Stimulated activated CD8-positive, alpha-beta memory T cell treated with anti-CD3 and anti-CD28 coated beads, Interleukin-15, amount 100 ng/mL, for 24 hours (primary cell): ENCODE measurements at places on chromosomes 12 and 14.
A peak's percentile ranks its signal among the peaks of the same experiment; 100 is the strongest.

DNA sequence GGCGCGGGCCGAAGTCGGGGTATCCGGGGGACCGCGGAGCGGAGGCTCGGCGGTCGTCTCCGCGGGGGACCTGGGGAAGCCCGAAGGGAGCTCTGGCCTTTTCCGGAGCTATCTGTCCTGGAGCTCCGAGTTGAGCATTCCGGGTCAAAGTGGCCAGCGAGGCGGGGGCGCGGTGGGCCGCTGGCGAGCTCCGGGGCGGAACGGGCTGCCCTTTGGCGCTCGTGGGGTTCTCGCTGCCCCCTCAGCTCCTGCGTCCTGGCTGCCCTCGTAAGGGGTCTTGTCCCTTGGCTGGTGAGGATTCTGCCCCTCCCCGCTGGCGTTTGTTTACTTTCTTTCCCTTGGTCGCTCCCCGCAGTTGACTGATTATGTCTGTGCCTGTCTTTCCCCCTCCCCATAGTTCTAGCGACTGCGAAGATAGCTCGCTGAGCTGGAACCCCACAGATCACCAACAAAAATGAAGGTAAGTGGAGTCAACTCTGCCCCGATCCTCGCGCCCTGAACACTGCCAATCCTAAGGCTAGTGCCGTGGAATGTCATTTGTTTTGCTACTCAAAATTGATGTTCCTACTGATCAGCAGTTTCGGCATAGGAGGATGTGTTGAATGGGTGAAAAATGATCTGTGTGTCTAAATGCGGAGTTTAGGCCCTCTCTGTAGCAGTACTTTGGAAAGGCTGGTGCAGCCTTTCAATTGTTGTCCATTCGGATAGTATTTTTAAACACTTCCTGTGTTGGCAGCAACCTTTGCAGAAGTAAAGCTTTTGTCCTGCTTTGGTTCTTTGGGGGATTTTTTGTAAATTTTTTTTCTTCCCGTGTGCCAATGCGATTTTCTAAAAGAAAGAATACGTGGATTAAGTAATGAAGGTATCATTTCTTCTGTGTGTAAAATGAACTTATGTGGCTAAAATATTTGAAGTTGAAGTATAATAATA, 1.3 kb downstream of the ARID4A start:
- peak; percentile 5 for DNase-seq

GRCh38 chr12:118310320-118310719, 62.4 kb downstream of the TAOK3 start:
- DNase-seq: no peak

GRCh38 chr12:67280572-67280971, 11.4 kb downstream of the CAND1 start:
- DNase-seq: no peak

GRCh38 chr14:94868772-94869072, 98.8 kb upstream of the GSC start:
- no peak for DNase-seq

DNA sequence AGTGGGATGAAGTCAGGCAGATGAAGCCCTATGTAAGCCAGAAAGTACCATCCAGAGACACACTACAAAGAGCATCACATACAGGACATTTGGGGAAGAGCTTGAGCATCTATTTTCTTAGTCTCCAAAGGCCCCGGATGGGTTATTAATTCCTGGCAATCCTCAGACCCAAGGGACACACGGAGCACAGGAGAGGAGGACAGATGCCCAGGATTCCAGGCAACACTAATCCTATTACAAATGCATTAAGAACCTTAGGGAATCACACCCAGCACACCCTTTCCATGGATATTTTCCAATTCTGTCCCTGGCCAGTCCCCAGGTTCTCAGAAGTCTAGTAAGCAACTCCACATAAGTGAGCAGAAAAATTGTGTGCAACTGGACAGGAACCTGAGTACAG, 65.9 kb downstream of the CMKLR1 start:
- DNase-seq: no peak

DNA sequence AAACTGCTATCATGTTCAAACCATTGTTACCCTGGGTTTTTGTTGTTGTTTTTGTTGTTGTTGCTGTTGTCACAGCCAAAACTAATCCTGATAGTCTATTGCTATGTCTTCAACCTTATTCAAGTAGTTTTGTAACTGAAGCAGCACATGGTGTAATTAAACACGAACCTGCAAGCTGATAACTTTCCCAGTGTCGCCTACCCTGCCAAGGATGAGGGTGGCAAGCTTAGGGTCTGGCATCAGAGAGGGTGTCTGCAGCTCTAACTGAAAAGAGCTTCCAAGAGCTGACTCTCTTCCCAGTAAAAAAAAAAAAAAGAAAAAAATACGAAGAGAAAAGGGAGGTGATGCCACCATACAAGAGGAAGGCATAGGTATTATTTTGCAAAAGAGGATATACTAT, 86.3 kb upstream of the BCL2L14 start:
- DNase-seq: no peak

GRCh38 chr14:103480595-103480994, 42.0 kb downstream of the CKB start:
- no peak for DNase-seq

DNA sequence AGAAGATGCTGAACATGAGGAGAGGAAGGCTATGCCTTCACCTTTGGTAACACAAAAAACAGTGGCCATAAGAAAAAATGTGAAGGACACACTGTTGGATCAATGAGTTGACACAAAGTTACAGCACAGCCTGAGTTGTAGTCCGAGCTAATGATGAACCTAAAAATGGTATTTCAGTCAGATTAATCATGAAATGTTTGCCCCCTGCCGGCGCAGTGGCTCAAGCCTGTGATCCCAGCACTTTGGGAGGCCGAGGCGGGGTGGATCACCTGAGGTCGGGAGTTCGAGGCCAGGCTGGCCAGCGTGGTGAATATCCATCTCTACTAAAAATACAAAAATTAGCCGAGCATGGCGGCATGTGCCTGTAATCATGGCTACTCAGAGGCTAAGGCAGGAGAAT, 1.3 kb upstream of the CAPRIN2 start:
- DNase-seq: no peak

- DNase-seq: no peak
Measured at GRCh38 chr14:49427117-49427516, 159.1 kb downstream of the RPS29 start.

DNA sequence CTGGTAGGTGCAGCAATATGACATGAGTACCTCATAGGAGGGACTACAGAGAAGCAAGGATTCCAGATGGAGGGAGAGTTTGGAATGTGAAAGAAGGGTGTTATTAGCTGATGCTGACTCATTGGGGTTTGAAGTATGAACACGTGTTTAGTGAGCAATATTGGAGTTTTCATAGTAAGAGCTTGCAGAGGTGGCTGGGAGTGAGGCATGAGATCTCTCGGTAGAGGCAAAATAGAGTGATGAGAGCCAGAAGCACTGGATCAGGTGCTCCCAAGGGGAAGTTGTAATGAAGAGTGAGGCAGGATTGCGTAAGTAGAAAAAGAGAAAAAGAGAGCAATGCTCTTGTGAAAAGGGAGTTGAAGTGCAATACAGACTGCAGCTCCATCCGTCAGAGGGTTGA, 42.1 kb downstream of the MGST1 start:
- no peak for DNase-seq

DNA sequence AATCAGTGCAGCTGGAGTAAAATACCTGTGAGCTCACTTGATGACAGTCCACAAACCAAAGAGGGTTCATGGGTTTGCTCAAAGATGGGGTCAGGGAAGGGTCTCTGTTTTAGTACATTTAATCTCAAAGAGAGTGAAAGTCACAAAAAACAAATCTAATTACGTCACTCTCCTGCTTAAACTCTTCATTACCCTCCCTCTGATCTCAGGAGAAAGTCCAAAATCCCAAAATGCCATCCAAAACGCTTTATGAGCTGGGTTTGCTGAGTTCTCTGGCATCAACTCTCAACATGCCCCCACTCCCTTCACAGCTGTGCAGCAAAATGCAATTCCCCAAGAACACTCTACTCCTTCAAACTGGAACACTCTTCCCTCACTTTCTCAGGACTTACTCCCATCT, 40.4 kb upstream of the LGR5 start:
- DNase-seq: no peak

- no peak for DNase-seq
Measured at GRCh38 chr12:128763395-128763794, 60.4 kb downstream of the SLC15A4 start.

DNA sequence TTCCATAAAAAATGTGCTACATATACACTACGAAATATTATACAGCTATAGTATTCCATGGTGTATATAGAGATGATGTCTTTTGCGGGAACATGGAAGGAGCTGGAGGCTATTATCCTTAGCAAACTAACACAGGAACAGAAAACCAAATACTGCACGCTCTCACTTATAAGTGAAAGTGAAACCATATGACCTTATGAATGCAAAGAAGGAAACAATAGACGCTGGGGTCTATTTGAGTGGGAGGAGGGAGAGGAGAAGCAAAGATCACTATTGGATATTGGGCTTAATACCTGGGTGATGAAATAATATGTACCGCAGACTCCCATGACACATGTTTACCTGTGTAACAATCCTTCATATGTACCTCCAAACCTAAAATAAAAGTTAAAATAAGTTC, 142.8 kb downstream of the LRFN5 start:
- DNase-seq: no peak

- DNase-seq: no peak
Measured at GRCh38 chr14:73260574-73260973, 23.3 kb downstream of the PAPLN start.

DNA sequence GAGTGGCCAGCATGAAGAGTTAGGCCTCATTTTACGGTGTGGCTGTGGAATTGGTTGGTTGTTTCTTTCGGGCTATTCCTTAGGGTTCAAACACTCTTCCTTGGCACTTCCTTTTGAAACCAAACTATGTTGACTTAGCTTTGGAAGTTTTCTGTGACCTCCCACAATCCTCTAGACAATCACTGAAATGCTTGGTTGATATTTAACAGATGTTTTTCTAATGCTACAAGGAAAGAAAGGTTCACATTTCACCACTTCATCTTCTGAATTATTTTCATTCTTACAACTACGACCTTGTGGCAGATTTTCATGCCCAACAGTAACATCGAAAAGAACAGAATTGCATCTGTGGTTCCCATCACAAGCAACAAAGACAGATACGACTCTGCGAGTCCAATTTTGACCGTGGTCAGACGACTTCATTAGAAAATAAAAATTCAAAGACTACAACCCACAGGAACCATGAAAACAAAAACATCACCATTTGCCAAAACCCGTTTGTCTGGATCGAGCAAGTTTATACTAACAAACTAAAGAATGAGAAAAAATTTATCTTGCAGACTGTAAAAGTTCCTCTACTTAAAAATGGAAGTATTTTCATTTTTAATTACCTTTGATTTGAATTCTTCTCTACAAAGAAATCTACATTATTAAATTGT, 16.9 kb downstream of the PRKAB1 start:
- no peak for DNase-seq

- no peak for DNase-seq
Measured at GRCh38 chr14:105146181-105146975, 22.2 kb downstream of the JAG2 start.

DNA sequence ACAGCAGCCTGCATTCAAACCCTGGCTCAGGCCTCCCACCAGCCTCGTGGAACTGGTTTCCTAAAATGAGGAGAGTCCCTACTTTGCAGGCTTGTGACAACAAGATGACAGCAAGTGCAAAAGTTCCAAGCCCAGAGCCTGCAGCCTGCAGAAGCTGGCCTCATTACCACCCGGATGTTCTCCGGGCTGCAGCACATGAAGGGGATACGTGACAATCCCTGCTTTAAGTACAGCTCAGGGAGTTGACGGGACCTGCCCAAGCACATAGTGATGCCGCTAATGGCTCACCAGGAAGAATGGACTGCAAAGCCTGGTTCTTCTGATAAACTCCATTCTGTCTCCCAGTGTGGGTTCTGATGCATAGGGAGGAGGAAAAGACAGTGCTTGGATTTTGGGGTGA, 15.0 kb downstream of the SSH1 start:
- DNase-seq: no peak

DNA sequence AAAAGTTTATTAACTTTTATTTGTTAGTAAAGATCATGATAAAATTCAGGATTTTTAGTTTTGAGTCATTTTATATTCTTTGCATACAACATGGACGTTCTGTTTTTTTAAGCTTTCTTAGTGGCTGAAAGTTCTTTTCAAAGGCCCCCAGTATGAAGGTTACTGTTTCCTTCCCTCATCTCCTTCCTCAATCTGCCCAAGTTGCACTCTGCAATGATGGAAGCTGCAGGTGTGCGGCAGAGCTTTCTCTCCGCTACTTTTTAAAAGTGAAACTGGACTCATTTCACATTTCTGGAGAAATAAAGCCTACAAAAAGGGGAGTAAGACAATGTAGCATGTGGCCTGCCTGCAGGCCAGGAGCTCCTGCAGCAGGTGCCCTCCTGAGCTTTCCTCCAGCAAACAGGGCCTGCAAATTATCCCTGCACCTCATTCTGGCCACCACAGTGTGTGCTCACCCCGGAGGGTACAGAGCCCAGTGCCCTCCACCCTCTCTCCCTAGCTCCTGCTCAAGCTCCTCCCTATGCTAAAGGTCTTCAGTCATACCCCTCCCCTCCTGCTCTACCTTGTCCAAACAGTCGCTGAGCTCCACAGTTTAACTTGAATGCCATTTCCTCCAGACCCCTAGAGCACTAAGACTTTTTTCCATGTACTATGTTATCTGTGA, 78.9 kb downstream of the SETD3 start:
- no peak for DNase-seq

DNA sequence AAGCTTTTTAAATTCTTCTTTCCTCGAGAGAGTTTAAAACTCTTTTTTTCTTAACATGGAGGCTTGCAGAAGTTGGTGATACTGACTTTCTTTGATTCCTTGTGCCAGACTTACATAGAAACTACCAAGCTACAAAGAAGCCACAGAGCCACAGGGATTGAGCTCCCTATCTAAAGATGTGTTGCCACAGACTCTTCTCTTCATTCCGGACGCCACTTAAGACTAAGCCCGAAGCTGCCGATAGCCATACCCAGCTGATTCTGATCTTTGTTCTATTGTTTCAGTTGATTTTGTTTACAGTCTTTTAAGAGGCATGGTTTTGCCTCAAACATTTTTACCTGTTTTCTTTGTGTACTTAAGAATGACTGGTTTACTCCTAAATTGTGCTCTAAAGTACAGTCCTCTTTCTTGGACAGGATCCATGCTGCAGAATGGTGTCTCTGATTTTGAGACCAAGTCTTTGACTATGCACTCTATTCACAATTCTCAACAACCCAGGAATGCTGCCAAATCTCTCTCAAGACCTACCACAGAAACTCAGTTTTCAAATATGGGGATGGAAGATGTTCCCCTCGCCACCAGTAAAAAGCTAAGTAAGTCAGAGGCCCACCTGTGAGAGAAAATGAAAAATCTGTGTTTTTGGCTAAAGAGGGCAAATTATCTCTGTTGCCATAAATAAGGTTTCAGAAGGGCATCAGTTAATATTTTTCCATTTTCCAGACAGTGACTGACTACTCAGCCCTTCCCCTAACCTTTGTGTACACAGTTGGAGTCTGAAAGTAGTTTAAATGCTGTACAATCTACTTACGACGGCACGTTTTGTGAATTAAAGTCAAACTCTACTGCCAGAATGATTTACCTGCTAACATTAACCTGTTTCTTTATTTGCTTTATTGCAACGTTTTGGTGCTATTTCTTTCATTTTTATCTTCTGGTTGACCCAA, 42.1 kb upstream of the KCNH3 start:
- no peak for DNase-seq

- no peak for DNase-seq
Measured at GRCh38 chr12:107642240-107642639, 43.4 kb upstream of the PWP1 start.
